ENCODE measurements at places on chromosomes 2 and 18.

- DNase-seq, result no peak
Measured at GRCh38 chr2:20929721-20930120, 106.8 kb upstream of the LDAH start.

DNA sequence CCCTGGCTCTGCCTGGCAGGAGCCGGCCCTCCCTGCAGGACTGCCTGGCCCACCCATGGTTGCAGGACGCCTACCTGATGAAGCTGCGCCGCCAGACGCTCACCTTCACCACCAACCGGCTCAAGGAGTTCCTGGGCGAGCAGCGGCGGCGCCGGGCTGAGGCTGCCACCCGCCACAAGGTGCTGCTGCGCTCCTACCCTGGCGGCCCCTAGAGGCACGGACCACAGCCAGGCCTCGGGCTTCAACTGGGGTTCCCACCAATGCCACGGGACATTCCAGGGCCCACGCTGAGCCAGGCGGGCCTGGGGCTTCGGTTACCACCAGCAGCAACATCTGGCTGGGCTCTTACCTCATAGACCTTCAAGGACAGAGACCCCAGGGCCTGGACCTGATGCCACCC is 6.1 kb upstream of the GMPPA start:
- DNase-seq, result no peak

- no peak for DNase-seq
Measured at GRCh38 chr18:6327895-6328620, 86.7 kb downstream of the L3MBTL4 start.

GRCh38 chr18:14031053-14031452 is 101.2 kb downstream of the ZNF519 start:
- no peak for DNase-seq

- DNase-seq, result no peak
Measured at GRCh38 chr18:45786941-45787340, 38.5 kb upstream of the SIGLEC15 start.

DNA sequence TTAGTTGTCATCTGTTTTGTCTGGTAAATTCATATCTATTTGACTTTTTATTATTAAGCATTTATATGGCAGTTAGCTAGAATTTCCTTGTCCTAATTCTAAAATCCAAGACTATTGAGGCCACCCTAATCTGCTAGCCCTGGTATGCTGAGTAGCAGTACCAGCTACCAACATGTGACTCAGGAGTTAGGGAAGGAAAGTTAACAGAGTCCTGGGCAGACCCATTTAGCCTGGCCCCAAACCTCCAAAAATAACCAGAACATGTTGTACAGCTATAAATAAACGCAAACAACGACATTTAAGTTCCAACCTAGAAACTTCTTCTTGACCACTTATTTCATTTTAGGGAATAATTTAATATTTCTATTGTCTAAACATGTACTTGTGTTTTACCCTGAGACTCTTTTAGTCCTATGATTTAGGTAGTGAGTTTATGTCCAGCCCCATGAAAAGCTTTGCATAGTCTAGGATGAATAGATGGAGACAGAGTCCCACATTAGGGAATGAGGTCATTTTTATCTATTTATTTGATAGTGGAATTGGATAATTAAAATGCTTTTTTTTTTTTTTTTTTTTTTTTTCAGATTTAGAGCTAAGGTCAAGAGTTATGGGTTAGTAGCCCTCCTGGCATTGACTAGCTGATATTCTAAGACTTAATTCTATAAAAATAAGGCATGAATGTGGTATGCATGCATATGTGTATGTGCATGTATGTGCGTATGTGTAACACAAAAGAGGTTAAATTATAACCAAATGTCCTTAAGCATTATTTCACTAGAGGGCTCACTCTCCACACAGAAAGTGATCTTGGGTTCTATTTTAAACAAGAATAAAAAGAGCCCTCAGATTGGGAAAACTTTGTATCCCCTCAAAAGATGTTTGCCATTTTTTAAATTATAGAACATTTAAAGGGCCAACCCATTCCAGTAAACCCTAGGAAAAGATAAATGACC is 160.1 kb upstream of the MAPRE2 start:
- DNase-seq, result peak; percentile 12

DNA sequence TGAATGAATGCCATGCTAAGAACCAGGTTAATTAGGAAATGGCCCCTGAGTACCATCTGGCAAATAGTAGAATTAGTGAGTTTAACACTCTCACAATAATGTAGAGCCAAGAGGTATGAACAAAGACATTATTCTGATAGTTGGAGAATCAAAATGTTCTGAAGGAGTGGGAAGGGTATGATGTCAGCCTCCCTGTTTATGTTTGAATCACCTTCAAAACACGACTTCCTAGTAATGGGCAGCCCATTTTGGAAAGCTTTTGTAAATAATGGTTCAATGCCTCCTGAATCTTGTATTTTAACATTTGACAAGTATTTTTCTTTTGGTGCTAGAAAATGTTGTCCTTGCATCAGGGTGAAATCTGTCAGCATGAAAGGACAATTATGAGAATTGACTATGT is 108.3 kb downstream of the DSEL start:
- DNase-seq, result no peak

- DNase-seq, result no peak
Measured at GRCh38 chr2:144374163-144374661, 145.7 kb downstream of the ZEB2 start.

GRCh38 chr2:130805613-130806012 is 31.1 kb upstream of the ARHGEF4 start:
- DNase-seq, result no peak
